ENCODE measurements at places on chromosomes 13 and 19. TPM values are rescaled to one million over a fixed set of nuclear protein-coding genes. Genes with fewer than 3 reads are reported as not detected.

Gene CLEC4G
- not detected for total RNA-seq

Gene ZNF625
- 23.3 TPM for total RNA-seq

- DNase-seq: no peak
- no peaks in the 10 kb centered on the region for H3K27me3 ChIP-seq
- no peaks in the 10 kb centered on the region for H3K36me3 ChIP-seq
Observed at GRCh38 chr19:3543150-3544057, 4.4 kb downstream of the TEKTIP1 start.

Gene CCL25
- total RNA-seq: 1.4 TPM

Gene GPR108
- total RNA-seq: 56.1 TPM

Gene OLFM2
- 38.6 TPM for total RNA-seq

DNA sequence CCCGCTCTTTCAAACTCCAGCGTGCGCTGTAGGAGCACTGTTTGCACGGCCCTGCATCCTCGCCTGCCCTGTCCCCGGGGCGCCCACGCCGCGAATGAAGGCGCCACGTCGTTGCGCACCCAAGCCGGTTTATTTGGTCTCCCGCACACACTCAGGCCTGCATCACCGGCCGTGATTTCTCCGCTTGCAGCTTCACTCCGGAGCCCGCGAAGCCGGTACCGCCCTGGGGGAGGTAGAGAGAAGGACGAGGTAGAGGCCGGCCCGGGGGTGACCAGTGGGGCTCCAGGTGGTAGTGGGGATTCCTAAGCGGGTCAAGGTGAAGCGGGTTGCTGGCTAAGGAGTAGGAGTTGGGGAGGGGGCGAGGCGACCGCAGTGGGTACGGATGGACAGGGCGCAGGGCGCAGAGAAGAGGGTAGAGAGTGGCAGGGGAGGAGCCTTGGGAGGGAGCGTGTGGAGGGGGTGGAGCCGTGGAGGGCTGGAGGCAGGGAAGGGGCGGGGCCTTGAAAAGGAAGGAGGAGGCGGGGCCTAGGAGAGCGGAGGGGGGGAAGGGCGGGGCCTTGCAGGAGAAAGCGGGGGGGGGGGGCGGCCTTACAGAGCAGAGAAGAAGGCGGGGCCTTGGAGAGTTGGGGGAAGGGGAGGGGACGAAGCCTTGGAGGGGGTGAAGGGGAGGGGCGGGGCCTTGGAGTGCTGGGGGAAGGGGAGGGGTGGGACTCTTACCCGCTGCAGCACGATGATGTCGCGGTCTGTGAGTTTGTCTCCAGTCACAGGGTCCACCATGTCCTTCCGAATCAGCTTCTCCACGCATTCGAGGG lies 24.6 kb downstream of the NOSIP start:
- no peak overlapping the region for H3K27ac ChIP-seq
- no peaks in the 10 kb centered on the region for H3K27me3 ChIP-seq
- H3K4me1 ChIP-seq: no peaks in the 10 kb centered on the region
- no peak overlapping the region for H3K4me3 ChIP-seq
